MG63 (cell line): ENCODE measurements at places on chromosomes 6 and 20. TPM values are rescaled to one million over a fixed set of nuclear protein-coding genes. Genes with fewer than 3 reads are reported as not detected.
A peak's percentile ranks its signal among the peaks of the same experiment; 100 is the strongest.

- no peak for DNase-seq
These were observed 152.7 kb downstream of the DLL1 start for GRCh38 chr6:170137911-170138910.

DNA sequence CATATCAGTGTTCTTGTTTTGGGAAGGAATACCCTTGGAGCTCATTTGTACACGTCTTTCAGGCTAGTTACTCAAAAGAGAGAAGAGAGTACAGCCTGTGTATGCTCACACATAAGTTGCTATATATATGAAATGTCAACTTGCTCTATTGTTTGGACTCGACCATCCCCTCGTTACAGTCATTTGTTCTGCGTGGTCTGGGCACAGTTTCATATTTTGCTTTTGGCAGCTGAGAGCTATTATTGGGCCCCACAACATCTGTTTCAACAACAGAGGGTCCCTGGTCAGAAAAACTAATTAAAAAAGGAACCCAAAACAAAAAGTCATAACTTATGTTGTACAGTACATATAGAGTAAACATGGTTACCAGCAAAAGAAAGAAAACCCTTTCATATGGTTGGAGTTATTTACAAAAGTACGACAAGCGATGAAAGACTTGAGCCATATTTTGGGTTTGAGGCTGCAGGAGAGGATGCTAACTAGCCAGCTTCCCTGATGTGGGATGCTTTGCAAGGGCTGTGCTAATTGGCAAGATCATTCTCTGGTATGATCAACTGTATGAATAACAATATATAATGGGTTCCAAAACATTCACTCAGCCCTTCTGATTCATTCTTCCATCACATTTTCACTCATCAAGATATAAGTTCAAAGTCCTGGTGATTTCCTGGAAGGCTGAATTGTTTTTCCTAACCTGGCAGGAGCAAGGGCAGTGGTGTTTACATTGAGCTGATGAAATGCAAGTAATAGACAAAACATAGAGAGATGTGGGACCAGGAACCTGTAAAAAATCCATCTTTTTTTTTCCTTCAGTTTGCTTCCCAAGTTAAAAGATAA is 137.9 kb downstream of the RPS12 start:
- peak; percentile 55 for DNase-seq

- DNase-seq, result no peak
These were observed 40.1 kb upstream of the AKIRIN2 start for GRCh38 chr6:87742106-87742505.

GRCh38 chr6:21305893-21306332 is 287.6 kb upstream of the SOX4 start:
- no peak for DNase-seq

- no peak for DNase-seq
These were observed 101.6 kb downstream of the LINC00237 start for GRCh38 chr20:21004386-21005076.

GRCh38 chr6:155340464-155341129 is 26.3 kb upstream of the TFB1M start:
- DNase-seq, result no peak

- DNase-seq, result no peak
These were observed 63.5 kb upstream of the E2F3 start for GRCh38 chr6:20338156-20338555.

GRCh38 chr20:19207541-19207940 is 4.9 kb upstream of the SLC24A3 start:
- DNase-seq, result no peak

DNA sequence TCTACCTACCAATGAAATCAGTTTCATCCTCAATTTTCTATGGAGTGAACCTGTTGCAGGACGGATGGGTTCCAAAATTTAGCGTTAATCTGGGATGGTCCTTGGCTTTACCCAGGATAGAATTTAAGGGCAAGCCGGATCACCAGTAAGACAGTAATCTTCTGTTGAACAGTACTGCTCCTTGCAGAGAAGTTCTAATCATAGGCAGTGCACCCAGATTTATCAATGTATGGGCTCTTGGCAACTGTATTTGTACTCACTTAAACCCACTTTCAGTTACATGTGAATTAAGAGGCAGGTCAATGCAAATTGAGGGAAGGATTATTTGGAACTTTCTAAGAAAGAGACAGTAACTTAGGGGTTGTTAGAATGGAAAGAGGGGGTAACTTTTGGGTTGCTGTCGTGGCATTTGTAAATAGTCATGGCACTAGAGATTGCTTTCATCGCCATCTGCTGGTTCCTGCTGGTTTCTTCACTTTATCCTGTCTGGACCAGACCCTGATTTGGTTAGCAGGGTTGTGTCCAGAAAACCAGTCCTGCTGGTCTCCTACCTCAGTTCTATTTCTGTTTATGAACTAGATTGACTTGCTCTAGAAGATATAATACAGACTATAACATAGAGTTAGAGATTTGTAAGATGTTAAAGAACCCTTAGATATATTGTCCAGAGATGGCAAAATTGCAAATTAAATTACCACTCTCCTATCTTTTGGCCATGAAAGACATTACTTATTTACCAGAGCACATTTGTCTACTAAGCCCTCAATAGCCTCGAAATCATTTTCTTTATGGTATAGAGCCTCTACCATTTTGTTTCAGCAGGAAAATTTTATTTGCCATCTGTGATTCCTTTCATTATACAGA is 646.3 kb downstream of the UTRN start:
- DNase-seq, result no peak

- peak; percentile 62 for DNase-seq
These were observed 115.2 kb upstream of the HMGCLL1 start for GRCh38 chr6:55694148-55694547.

DNA sequence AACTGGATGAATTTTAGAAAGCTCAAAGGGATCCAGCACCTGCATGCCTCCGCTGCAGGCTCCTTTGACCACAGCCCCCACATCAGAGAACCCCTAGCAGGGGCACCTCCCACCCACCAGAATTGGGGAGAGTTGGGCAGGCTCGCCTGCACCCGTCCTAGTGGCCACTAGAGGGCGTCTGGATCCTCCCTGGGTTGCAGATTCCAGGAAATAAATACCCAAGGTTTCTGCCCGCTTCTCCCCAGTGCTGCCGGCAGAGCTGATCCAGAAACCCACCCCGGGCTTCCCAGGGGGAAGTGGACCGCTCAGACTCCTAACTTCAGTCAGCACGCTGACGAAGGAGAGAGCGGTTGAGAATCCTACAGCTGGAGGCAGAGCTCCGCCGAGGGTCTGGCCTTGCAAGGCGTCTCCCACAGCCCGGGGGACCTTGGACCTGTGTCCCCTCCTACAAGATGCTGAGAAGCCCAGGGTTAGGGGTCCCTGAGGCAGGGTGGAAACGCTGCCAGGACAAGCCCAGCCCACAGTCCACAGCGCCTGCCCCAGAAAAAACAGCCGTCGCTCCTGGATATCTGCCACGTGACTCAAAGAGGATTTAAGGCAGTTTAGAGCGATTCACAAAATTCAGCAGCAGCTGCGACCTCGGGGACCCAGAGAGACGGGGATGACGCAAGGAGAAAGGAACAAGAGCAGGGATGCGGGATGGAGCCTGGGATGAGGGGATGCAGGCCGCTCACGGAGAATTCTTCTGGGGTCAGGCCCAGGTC is 32.6 kb upstream of the PHACTR3 start:
- DNase-seq, result peak; percentile 62

KCNK15 gene
- total RNA-seq, result not detected in 2 replicates

FBXO5 gene
- total RNA-seq, result 24.3 and 29.2 TPM in 2 replicates

DEF6 gene
- 0.33 TPM in 1 of 2 replicates, not detected in the other for total RNA-seq

ADGRF1 gene
- not detected in 2 replicates for total RNA-seq

DZANK1 gene
- 0.10 and 0.40 TPM in 2 replicates for total RNA-seq
